Inflammatory macrophage treated with lipopolysaccharide for 4 hours (primary cell): ENCODE measurements at places on chromosomes 16 and 17.

- DNase-seq, result no peak
These were observed 479.9 kb upstream of the RBFOX1 start for GRCh38 chr16:6852643-6853225.

- DNase-seq, result no peak
These were observed 12.0 kb downstream of the MYO18A start for GRCh38 chr17:29168079-29168758.

DNA sequence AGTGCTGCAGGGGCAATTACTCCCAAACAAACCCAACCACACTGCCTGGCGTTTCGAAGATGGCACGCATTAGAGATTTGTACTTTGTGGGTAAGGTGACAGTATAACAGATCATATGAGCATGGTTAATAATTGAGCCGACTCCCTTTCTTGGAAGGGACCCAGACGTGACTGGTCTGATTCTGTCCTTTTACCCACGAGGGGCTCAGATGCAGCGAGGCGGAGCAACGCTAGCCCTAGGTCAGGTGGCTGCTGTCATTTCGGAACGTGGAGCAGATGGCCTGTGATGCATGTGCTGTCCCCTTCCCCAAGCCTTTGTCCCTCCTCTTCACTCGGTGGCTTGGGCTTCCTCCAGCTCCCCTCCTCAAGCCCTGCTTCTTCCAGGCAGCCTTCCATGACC is 84.2 kb downstream of the SNX29 start:
- DNase-seq, result no peak

GRCh38 chr17:7293159-7293558 is 1.3 kb downstream of the YBX2 start:
- DNase-seq, result no peak

DNA sequence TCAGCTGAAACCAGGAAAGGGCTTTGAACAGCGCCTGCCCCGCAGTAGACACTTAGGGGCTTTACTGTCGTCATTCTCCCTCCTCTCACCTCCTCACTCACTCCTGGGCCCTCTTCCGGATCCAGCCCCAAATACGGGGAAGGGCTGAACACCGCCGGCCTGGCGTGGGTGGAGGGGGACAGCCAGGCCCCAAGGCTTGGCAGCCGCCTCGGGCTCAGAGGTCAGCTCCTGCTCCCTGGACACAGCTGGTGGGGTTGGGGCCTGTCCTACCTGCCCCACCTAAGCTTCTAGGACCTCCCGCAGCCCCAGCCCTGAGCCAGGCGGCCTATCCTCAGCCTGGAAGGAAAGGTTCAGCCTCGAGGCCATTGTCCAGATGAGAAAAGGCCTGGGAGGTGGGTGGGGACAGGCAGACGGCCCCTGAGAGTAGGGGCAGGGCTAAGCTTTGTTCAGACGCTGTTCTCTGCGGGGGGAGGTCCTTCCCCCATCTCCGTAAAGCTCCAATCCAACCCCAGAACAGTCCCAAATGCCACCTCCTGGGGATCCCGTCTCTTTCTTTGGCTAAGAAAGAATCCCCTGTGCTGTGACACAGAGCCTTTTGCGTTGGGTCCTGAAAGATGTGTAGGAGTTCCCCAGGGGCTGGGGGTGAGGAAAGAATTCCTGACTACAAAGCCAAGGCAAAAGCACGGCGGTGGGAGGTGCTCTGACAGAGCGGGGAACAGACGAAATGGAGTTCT is 881 bp upstream of the LLGL1 start:
- DNase-seq, result no peak

GRCh38 chr17:58308173-58308984 is 20.2 kb downstream of the TSPOAP1 start:
- peak; percentile 66 for DNase-seq

- DNase-seq, result no peak
These were observed 144.0 kb upstream of the IRX6 start for GRCh38 chr16:55179852-55180585.

DNA sequence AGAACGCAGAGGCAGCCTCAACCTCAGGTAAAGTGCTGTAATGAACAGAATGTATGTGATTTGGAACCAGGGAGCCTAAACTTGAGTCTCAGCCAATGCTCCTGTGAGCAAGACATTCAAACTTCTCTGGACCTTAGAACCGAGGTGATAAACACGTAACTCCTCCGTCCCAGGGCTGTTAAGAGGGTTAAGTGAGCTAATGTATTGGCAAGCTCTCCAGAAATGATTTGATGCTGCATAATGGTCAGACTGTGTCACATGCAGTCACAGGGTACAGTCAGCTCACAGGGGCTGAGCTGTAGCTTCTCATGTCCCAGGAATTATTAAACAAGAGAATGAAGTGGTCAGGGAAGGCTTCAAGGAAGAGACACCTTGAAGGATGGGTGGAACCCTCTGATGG is 10.0 kb upstream of the SLC4A1 start:
- no peak for DNase-seq

DNA sequence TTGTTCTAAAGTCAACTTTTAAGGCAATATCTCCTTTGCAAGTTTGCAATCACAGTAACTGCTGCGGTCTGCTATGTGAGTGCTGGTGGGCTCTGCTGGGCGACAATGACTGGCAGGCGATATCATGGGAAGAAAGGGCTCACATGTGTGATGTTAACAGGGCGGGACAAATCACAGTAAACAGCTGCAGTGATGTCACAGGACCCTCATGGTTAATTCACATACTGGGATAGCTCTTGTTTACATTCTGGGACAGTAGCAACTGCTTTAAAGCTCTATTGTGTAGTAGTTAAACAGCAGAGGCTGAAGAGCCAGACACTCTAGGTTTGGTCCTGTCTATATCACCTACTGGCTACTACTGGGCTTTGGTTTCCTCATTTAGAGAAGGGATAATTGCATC is 257.2 kb upstream of the ASIC2 start:
- DNase-seq, result no peak

DNA sequence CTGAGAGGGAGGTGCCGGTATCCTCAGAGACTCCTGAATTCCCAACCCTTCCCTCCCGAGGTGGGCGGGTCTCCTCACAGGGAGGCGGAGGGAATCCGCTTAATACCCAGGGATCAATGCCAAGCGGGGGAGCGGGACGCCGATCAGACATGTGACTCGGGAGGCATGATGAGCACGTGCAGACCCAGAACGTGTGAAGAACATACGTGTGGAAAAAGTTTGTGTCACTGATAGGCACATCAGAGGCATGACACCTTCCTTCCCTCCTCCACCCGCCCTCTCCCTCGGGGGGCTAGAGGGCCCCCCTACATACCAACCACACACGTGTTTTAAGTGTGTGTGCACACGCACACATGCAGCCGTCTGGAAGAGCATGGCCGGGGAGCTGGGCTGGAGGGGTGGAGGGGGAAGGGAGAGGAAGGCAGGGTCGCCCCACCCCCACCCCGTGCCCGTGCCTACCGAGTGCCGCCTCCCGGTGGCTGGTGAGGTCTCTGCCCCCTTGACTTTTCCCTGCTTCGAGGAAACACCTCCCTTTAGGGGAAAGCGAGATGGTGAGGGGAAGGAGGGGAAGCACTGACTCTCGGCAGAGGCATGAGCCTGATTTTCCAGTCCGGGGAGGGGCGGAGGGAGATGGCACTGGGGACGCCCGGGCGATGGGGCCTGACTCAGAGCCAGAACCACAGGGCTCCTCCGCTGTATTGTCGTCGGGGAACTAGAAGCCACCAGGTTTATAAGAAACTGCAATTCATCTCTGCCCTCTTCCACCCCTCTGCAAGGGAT is 12.1 kb upstream of the TBX21 start:
- peak; percentile 61 for DNase-seq

DNA sequence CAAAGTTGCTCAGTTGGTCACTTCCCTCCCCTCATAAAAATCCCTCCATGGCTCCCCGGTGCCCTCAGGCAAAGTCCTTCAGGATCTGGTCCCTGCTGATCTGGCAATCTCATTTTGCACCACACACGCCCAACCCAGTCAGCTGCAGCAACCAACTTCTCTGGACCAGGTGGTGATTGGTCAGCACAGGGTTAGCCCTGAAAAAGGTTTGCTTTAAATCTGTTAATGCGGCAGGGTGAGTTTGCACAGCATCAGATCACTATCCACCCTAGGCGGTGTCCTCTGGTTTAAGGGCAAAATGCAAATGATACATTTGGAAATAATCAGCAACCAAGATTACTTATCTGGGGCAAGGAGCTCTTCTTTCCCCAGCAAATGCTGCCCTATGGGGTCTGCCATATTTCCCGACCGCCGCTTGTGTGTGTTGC is 42.9 kb upstream of the TNRC6C start:
- no peak for DNase-seq

- no peak for DNase-seq
These were observed 6.6 kb upstream of the CNGB1 start for GRCh38 chr16:57977418-57978069.

GRCh38 chr17:41870627-41871026 is 5.4 kb upstream of the KLHL11 start:
- no peak for DNase-seq

GRCh38 chr16:106623-107324 is 28.7 kb downstream of the MPG start:
- DNase-seq, result peak; percentile 67

GRCh38 chr17:10737736-10738135 is 7.9 kb upstream of the TMEM220 start:
- DNase-seq, result no peak

DNA sequence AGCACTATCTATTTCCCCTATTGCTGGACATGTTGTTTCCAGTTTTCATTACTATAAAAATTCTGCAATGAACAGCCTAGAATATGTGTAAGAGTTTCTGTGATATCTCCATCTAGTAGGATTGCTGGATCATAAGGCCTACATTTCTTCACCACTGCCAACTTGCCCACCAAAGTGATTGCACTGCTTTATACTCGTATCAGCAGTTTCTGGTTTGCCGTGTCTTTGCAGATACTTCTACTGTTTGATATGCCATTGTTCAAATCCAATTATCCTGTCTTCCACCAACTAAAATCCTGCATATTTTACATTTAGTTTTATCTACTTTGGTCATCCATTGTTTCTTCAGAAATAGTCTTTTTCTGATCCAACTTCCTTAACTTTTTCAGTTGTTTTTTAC is 21.1 kb downstream of the CEP95 start:
- no peak for DNase-seq

- DNase-seq, result peak; percentile 32
These were observed 119.7 kb upstream of the MYOCD start for GRCh38 chr17:12545877-12546513.

DNA sequence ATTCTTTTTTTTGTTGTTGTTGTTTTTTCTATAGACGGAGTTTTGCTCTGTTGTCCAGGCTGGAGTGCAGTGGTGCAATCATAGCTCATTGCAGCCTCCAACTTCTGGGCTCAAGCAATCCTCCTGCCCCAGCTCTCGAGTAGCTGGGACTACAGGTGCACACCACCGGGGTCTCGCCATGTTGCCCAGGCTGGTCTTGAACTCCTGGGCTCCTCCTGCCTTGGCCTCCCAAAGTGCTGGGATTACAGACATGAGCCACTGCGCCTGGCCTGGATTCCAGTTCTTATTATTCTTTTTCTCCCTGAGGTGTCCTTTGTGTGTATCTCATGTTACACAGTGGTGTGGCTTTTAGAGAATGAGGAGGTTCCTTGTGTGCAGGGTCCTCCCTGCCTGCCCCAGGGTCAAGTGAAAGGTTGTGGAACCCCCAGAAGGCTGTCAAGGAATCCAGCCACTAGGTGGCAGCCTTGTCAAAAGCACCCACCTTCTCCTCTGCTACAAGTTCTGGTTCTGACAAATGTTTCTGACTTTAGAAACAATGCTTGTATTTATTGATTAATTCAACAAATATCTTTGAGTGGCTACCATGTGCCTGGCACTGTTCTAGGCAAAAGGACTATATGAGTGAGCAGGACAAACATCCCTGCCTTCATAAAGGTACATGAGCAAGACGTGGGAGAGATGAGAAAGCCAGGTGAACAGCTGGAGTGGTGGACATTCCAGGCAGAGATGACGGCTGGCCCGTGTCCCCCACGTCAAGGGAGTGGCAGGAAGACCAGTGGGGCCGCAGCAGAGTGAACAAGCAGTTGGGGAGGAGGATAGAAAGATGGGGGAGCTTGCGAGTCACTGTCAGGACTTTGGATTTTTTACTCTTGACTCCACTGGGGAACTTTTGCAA is 112.4 kb downstream of the SPECC1 start:
- DNase-seq, result peak; percentile 61
